NCI-H460 (cell line): ENCODE measurements at places on chromosomes 1 and 21.

DNA sequence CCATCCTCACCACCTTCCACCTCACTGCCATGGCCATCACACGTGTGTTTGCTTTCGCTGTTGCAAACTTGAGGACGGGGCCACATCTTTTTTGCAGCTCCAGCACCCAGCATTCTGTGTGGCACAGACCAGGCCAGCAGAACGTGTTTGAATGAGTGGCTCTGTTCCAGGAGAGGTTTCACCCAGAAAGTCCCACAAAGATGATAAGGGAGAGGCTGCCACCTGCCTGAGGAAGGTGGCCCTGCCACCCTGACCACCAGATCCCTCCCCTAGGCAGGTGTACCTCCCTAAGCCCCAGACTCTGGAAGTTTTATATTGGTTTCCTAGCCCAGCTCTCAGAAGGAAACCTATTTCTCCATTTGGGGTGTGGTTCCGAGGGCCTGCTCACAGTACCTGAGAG, 252.1 kb downstream of the KAZN start:
- no peak for DNase-seq

GRCh38 chr1:13694886-13695684, 4.9 kb upstream of the PRDM2 start:
- DNase-seq: no peak

GRCh38 chr1:160167056-160167455, 15.7 kb downstream of the ATP1A4 start:
- no peak for DNase-seq

- no peak for DNase-seq
Measured at GRCh38 chr1:162687870-162688269, 55.6 kb downstream of the DDR2 start.

DNA sequence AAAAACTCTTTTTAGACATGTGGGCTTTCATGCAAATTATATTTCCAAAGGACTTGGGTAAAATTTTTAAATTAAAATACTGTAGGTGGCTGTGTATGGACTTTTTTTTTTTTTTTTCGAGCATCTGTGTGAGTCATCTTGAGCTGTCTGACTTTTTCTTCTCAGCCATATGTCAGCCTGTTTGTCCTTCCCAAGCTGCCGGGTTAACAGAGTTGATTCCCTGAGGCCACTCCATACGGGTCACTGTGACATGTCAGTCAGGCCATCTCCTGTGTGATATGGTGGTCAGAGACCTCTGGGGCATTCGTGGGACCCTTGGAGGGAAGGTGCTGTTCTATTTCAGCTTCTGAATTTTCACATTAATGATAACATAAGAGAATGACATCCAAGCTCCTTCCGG, 148.3 kb downstream of the KCNJ6 start:
- no peak for DNase-seq

GRCh38 chr1:206955476-206956451, 9.5 kb upstream of the PIGR start:
- DNase-seq: no peak

- DNase-seq: no peak
Measured at GRCh38 chr1:233916706-233917105, 12.2 kb downstream of the SLC35F3 start.

- no peak for DNase-seq
Measured at GRCh38 chr1:214066936-214067335, 79.2 kb downstream of the PROX1 start.

DNA sequence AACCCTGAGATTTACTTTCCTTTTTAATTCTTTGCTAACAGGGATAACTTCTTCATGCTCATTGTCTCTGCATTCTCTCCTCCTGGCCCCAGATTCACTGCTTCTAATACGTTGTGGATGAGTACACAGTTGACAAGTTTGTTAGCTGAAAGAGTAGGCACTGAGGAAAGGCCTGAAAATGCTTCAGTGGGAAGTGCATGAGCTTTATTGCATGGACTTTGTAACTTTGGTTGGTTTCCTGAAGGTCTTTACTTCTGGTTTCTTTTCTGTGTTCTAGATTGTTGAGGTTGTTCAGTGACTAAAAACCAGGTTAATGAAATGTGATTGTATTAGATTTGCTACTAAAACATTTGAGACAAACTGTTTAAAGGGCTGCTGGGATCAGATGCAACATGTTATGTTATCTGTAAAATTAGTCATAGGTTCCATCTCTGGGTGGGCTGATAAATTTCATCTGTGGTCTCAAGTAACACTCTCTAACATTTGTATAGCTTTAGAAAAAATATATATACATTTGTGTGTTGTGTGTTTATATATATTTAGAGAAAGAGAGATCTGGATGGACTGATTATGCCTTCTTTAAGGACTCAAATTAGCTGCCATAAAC, 19.1 kb downstream of the LRIG2 start:
- no peak for DNase-seq

DNA sequence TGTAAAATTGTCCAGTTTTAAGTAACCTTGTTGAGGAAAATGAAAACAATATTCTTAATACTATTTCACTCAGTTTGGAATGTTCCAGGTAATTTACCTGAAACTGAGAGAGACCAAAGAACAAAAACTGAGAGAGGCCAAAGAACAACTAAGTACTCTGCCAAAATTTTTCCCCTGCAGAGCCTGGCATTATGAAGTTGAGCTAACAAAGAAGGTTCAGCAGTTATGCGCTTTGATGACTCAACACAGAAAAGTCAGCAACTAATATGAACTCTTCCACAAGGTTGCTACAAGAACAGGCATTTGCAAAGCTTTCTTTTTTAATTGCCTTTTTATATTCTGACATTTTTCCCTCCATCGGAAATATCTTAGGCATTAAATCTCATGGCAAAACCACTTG, 270.9 kb downstream of the CHRM3 start:
- DNase-seq: no peak

- DNase-seq: no peak
Measured at GRCh38 chr1:165342587-165342986, 13.9 kb downstream of the LMX1A start.

DNA sequence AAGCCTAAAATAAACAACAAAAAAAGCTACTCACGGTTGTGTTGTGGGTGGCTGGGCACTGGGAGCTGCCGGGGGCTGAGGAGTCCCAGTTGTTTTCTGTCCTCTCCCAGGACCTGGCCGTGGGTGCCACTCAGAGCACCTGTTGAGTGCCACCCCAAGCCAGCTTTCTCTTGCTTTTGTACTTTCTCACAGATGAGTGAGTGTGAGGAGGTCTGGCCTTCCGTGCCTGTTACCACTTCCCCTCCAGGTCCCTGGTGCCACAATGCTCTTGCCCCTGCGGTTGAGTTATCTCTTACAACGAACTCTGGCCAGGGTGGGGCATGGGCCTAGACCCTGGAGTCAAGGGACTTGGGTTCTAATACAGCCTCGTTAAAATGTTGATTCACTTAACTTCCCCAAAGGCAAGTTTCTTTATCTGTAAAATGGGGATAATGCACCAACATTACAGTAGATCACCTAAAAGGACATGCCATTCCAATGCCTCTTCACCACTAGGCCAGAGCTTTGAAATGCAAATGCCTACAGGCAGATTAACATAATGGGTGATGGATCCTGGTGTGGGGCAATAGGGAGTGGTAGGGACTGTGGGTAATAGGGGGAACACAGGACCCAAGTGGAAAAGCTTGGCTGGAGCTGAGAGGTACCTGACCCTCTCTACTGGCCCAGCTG, at the start of gene CNR2:
TSS of gene CNR2 (minus strand) at position 151 of the 669 bp plus-strand sequence. CDS start 37,745 bp downstream, outside the sequence.
- no peak for DNase-seq

GRCh38 chr1:208565756-208566440, 321.7 kb upstream of the PLXNA2 start:
- no peak for DNase-seq

GRCh38 chr21:43865540-43866259, 677 bp downstream of the AGPAT3 start:
- DNase-seq: no peak

- no peak for DNase-seq
Measured at GRCh38 chr1:111141245-111142220, 1.5 kb downstream of the CEPT1 start.

- no peak for DNase-seq
Measured at GRCh38 chr1:245645894-245646293, 491.1 kb downstream of the KIF26B start.

GRCh38 chr1:70874818-70875217, 172.8 kb downstream of the PTGER3 start:
- peak; percentile 14 for DNase-seq

DNA sequence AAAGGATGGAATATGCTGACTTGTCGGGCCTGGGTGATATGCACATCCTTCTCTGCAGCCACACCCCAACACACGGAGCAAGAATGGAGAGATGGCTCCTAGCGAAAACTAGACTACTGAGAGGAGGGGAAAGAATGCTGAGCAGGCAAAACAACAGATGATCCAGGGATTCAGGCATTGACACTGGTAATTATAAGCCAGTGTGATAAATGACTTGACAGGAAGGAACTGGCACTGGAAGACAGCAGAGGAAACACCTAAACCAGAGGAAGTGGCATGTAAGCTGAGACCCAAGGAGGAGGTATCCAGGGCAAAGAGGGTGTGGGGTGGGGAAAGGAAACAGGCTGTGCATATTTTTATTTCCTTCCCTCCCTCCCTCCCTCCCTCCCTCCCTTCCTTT, 31.7 kb upstream of the KHDRBS1 start:
- no peak for DNase-seq

GRCh38 chr1:110582378-110582777, 23.8 kb downstream of the KCNA2 start:
- no peak for DNase-seq

- DNase-seq: no peak
Measured at GRCh38 chr1:227215863-227216510, 102.3 kb downstream of the CDC42BPA start.

GRCh38 chr1:22127248-22127647, 15.6 kb downstream of the WNT4 start:
- no peak for DNase-seq

DNA sequence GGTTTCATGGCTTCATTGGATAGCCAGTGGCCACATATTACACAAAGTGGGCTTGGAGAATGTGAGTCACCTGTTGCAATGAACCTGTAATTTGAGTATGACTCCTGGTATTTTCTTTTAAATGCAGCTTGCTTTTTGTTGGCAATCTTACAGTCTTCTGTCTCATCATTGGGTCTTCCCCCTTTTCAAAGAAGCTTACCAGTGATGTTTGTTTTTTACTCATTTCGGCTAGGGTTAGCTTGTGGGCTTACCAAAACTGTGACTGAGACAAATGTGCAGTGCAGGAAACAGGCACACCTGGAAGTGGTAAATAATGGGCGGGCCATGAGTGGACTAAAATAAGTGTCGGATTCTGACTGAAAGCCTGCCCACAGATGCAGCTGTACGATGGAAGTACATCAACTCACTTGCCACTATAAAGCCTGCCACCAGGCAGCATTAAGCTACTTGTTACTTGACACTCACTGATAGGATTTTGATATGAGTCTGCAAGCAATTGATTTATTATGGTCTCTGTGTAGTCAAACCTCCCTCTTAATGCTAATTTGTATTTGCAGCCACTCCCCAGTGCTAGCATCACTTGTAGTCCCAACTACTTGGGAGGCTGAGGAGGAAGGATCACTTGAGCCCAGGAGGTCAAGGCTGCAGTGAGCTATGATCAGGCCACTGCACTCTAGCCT, 4.2 kb downstream of the HHAT start:
- DNase-seq: no peak

DNA sequence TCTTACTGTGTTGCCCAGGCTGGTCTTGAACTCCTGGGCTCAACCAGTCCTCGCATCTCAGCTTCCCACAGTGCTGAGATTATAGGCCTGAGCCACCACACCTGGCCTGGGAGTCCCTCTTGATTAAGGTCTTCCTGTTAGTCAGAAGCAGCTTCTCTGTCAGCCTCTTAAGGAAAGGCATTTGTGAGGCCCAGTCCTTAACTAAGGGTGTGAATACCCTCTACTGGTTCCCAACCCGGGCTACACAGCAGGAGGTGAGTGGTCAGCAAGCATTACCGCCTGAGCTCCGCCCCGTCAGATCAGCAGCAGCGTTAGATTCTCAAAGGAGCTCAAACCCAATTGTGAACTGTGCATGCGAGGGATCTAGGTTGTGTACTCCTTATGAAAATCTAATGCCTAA, 117.2 kb downstream of the DYRK1A start:
- DNase-seq: no peak

- DNase-seq: no peak
Measured at GRCh38 chr21:17575076-17575475, 37.6 kb downstream of the BTG3 start.

GRCh38 chr1:68119445-68119844, 69.0 kb upstream of the DIRAS3 start:
- DNase-seq: no peak

GRCh38 chr1:113109908-113110554, 37.0 kb downstream of the LRIG2 start:
- peak; percentile 87 for DNase-seq

- peak; percentile 43 for DNase-seq
Measured at GRCh38 chr1:161082996-161083747, 6.2 kb downstream of the NECTIN4 start.

DNA sequence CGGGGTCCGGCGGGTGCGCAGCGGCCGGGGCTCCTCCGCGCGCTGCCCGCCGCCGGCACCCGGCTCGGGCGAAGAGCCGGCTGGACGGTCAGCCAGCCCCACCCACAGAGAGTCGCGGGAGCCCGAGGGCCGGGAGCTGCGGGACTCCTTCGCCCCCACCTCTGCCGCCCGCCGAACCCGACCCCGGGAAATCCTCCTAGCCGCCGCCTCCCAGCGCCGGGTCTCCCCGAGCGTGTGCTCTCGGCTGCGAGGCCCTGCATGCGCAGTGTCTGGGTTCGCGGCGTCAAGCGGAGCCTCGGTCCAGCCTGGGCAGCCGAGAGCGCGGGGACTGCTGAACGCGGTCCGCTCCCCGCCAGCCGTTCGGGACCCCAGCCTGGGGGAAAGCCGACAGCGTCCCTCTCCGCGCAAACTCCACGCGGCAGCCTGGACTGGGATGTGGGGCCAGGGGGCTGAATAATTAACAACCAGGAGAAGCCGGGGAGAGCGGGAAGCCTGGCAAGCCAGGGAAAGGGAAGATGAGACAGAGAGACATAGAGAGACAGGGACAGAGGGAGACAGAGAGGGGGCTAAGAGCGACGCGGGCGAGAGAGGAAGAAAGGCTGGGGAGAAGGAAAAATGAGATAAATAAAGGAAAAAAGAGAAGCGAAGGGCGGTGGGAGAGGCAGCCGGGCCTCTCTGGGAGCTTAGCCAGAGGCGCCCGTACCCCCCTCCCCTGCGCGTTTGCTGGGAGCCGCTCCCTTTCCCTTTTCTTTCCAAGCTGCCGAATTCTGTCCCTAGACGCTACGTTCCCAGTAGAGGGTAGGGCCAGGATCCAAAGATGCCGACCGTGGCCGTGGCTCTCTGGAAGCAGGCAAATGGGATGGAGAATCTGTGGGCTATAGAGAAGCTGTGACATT, 64.2 kb downstream of the MEF2D start:
- DNase-seq: no peak

GRCh38 chr21:33367309-33367973, 35.8 kb upstream of the IFNGR2 start:
- DNase-seq: no peak

DNA sequence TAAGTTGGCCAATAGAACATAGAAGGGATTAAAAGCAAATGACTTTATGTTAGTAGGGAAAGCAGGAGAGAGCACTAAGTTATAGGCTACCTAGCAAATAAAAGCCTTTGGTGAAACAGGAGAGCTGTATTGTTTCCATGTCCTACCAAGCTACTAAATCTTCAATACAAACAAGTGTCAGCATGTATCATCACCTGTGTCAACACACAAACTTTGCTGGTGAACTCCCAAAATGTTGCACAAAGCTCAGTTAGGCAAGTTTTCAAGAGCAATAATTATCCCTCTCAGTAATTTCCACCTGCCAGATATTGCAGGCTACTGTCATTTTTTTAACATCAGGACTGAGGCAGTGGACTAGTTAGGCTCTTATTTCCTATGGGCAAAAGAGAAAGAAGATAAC, 77.7 kb upstream of the ADAM30 start:
- no peak for DNase-seq
